ENCODE measurements at places on chromosomes 5 and 9.

GRCh38 chr9:97524424-97524823, 23.0 kb downstream of the TMOD1 start:
- no peak for DNase-seq

DNA sequence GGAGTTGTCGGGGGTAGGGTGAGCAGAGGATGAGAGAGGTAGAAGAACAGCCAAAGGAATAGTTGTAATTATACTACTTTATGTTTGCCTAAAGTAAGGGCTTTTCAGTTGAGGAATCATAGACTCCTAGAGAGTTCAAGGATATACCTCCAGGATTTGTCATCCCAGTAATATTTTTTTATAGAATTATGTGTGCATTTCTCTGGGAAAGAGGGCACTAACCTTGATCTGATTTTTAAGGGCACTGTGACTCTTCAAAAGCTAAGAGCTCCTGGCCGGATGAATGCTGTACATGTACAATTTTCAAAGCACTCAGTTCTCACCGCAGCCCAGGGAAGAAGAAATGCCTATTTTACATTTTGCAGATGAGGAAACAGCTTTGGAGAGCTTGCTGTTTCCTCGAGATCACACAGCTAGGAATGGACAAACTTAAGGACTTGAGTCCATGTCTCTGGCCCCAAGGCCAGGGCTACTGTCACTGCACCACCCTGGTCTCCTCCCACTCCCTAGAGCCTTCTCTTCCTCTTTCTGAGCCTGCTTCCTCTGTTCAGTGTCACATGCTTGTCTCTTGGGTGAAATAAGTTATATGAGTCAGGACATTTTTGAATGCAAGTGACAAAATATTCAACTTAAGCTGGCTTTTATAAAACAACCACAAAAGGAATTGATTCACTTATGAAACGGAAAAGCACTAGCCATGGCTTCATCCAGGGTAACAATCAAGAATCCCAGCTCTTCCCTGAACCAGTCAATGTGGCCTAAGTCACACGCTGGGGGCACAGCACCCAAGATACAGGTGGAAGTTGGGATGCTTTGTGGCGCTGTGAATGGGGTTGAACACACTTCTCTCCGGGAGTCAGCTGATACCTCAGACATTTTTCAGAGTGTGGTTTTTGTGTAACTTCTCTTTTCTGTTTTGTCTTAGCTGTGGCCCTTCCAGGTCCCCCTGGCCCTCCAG, 45.7 kb upstream of the TGFBR1 start:
- no peak for DNase-seq

- DNase-seq = no peak
These were observed 68.4 kb upstream of the ZFR start for GRCh38 chr5:32512926-32513325.

DNA sequence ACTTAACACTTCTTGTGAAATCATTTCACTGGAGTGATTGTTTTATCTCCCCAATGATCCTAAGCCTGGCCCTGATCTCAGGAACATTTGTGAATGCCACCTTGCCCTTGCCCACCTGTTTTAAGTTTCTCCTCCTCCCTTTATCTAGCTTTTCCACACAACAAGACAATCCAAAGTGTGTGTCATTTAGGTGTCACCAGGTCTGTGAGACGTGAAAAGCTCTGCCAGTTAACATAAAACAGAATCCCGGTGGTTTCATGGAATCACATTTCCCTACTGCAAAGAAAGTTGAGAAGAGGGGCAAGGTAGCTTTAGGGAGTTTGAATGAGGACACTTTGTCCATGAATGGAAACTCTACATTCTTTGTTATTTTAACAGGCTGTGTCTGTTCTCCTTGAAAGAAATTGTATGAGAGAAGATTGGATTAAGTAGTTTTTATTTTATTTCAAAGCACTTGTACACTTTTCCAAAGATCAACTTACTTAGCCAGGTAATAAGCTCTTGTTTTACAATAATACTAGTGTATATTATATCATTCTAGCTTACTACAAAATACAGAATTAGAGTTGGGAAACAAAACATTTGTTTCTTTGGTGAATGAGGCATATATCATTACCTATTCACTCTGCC, 239.0 kb downstream of the ISL1 start:
- no peak for DNase-seq

GRCh38 chr5:155773680-155774079, 553.3 kb upstream of the SGCD start:
- DNase-seq = no peak

- no peak for DNase-seq
These were observed 25.5 kb downstream of the CCDC180 start for GRCh38 chr9:97332993-97333392.

- DNase-seq = no peak
These were observed 143.7 kb downstream of the FSTL4 start for GRCh38 chr5:133468596-133468995.

DNA sequence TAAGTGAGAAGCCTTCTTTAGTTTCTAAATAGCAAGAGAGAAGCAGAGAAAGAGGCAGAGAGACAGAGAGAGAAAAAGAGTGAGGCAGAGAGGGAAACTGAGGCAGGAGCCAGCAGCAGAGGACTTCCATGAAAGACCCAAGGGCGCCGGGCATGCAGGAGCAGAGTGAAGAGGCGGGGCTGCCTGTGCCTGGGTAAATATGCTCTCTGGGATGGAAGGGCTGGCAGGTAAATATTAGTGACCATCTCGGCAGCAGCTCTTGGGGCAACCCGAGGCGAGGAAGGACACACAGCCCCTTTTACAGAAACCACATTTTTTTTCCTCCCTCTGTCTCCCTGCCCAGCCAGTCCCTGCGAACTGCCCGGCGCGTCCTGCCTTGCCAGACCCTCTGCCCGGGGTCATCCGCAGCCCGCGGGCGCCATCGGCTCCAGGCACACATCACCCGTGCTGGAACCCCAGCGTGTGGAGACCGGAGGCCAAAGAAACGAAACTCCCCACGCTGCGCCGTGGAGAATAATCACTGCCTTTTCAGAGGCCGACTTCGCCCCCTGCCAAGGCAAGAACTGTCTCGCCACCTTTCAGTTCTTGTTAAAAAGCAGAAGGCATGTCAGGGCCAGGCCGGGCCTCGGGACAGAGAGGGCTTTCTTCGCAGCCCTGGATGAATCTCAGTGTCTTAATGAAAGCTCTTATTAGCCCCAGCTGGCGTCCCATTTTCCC, 61.3 kb downstream of the BOD1 start:
- DNase-seq = no peak

DNA sequence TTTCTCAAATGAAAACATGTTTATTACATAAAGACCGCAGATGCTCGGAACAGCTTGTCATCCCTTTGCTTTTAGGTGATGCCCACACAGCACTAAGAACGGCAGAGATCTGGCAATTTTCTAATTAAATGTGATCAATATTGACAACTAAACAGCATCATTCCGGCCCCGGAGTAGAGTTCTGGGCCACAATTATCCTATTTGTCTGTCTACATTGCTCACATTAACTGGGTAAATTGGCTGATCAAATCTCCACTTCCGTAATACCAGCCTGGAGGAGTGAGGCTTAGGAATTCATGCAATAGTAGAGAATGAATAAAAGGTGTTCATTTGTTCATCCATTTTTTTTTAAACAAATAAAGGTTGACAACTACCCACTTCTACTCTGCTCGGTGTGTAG, 245.1 kb upstream of the C9orf72 start:
- no peak for DNase-seq

DNA sequence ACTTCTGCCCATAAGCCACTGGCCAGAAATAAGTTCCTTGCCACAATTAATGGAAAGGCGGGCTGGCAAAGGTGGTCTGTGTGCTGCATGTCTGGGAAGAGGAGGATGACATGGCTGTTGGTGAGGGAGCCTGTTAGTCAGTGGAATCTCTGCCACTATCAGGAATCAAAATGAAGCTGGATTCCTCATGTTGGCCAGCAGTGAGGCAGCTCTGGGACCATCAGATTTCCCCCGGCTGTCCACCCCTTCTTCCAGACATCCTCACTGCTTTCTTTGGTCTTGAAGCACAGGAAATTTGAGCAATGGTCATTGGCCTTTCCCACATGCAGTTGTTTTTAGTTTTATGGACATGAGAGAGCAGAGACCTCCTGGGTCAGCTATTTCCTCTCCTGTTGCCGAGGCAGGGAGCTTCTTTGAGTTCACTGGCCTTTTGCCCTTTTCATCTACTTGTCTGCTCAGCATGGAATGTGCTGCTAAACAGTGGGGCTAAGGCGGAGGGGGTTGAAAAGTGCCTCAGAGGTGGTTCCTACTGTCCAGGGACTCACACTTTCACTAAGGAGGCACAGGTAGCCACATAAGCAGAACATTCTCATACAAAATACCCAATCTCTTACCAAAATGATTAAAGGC, 34.8 kb upstream of the NEURL1B start:
- no peak for DNase-seq

- DNase-seq = no peak
These were observed 144.6 kb upstream of the RPS23 start for GRCh38 chr5:82422751-82423181.

DNA sequence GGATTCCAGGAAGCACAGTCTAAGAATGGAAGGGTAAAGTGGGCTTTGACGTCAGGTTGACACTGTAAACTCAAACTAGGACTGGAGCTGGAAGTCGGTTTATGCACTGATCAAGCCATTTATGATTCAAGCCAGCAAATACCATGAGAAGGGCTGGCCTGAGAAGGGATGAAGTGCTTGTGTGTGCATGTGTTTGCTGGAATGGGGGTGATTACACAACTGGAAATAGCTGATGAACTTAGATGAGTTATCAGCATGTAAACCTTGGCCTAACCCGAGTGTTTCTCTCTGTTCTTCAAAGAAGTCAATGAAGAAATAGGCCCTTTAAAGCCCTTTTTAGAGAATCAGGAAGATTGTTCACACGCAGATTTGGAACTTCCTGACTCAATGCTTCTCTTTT, 287.6 kb downstream of the RFX3 start:
- no peak for DNase-seq

GRCh38 chr9:11142965-11143738, 530.4 kb upstream of the PTPRD start:
- DNase-seq = no peak

DNA sequence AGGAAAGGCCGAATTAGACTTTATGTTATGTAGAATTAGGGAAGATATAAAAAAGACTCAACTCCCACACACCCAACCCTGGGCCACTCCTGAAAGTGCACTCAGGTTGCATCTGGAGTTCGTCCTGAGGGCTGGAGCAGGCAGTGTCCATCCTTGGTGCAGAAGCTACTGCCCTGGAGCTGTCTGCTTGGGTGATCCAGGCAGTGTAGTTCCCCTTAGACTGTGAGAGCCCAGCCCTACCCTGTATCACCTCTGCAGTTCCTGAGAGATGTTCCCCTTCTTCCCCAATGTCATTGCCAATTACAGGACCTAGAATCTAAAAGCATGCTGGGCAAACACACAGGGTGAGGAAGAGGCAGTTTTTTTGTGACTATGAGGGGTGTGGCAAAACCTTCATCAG, 368.3 kb upstream of the ST8SIA4 start:
- no peak for DNase-seq

GRCh38 chr5:39424736-39425637, at the start of gene DAB2:
TSS of gene DAB2 (minus strand) at chr5:39424980. CDS start at chr5:39394320, 30,660 bp downstream.
- peak; percentile 81 for DNase-seq

- DNase-seq = no peak
These were observed 227.7 kb upstream of the GRAMD2B start for GRCh38 chr5:126195410-126196100.

DNA sequence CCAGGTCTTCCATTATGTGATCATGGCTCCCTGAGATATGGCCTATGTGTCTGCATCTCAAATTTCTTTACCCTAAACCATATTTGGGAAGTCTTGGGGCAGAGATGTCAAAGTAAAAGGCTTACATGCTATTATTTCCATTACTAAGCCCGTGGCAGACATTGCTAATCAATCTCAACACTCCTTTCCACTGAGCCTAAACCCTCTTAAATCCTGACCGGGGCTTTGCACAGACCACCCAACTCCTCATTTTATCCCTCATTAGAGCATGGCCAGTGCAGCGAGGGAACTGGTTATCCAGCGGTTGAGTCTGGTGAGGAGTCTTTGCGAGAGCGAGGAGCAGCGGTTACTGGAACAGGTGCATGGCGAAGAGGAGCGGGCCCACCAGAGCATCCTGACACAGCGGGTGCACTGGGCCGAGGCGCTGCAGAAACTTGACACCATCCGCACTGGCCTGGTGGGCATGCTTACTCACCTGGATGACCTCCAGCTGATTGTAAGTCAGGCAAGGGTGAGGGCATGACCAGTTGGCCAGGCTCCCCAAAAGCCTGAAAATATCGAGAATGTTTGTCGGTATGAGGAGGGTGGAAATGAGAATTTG, 11.0 kb downstream of the BSPRY start:
- no peak for DNase-seq

- DNase-seq = no peak
These were observed 962 bp upstream of the NR6A1 start for GRCh38 chr9:124771867-124772679.

GRCh38 chr5:3058942-3059341, 307.5 kb upstream of the IRX2 start:
- no peak for DNase-seq

DNA sequence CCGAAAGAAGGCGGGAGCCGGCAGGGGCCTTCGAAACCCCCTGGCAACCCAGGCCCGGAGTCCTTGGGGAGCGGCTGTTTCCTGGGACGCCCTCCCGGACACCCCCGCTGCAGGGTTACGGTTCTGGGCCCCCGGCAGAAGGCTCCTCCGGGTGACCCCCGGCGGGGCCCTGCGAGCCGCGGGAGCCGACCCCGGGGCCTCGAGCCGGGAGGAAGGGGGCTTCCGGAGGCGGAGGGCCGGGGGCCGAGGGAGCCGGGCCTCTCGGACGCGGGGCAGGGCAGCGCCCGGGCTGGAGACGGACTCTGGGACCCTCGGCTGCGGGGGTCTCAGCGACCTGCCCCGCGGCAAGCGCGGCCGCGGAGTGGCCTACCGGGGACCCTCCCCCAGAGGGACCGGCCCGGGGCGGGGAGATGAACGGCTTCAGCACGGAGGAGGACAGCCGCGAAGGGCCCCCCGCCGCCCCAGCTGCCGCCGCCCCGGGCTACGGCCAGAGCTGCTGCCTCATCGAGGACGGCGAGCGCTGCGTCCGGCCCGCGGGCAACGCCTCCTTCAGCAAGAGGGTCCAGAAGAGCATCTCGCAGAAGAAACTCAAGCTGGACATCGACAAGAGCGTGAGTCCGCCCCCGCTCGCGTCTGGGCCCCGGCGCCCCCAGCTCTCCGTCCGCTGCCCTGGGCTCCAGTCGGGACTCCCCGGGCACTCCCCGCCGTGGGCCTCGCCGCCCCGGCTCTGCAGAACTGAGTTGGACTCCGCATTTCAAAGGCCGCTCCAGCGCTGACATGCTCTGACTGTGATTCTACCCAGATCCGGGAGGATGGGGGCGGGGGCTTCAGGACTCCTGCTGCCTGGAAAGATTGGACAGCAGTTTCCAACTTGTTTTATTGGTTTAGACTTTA, 645 bp downstream of the SAP30L start:
- no peak for DNase-seq
